ENCODE measurements at places on chromosomes 5 and 9. TPM values are rescaled to one million over a fixed set of nuclear protein-coding genes. Genes with fewer than 3 reads are reported as not detected.

The FAM200C gene
- total RNA-seq = 4.8 TPM

The TLX3 gene
- total RNA-seq = not detected

The OTP gene
- total RNA-seq = not detected

The INSL6 gene
- total RNA-seq = not detected

The C1QTNF2 gene
- 0.32 TPM for total RNA-seq

The CARTPT gene
- not detected for total RNA-seq

The GCNT4 gene
- total RNA-seq = 0.23 TPM

The STK32A gene
- 3.0 TPM for total RNA-seq
